ENCODE measurements at places on chromosomes 6 and 20. TPM values are rescaled to one million over a fixed set of nuclear protein-coding genes. Genes with fewer than 3 reads are reported as not detected.
A peak's percentile ranks its signal among the peaks of the same experiment; 100 is the strongest.

GRCh38 chr20:16548068-16548672 is 25.1 kb downstream of the KIF16B start:
- H3K27ac ChIP-seq, result no peak overlapping the region
- no peak for DNase-seq
- H3K4me1 ChIP-seq, result no peaks in the 10 kb centered on the region
- no peak overlapping the region for H3K4me3 ChIP-seq

DNA sequence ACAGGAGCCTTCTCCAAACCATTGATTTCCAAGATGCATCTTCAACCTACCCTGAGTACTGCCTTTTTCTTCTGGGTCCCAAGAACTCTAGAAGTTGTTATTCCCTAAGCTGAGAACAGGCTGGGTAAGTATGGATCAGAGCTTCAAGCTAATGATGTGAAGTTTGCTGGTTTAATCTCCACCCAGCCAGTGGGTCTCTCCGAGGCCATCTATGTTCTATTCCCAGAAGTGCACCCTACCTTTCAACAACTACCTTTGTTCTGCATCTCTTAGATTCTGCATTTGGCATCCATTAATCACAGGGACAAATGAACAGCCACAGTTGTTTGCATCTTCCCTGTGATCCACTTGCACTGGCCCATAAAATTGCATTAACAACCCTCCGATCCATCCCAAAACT is 246.2 kb downstream of the HIVEP2 start:
- no peak for DNase-seq
- H3K4me3 ChIP-seq, result no peak overlapping the region
- H3K36me3 ChIP-seq, result no peaks in the 10 kb centered on the region
- H3K4me1 ChIP-seq, result peaks cover 11% of the 10 kb centered on the region
- no peaks in the 10 kb centered on the region for H3K27me3 ChIP-seq
- no peak overlapping the region for H3K27ac ChIP-seq

GRCh38 chr20:52083627-52084232 is 107.8 kb downstream of the ZFP64 start:
- no peak overlapping the region for H3K4me3 ChIP-seq
- DNase-seq, result no peak
- no peak overlapping the region for H3K27ac ChIP-seq
- H3K36me3 ChIP-seq, result peaks cover 10% of the 10 kb centered on the region
- H3K27me3 ChIP-seq, result no peaks in the 10 kb centered on the region
- peaks cover 12% of the 10 kb centered on the region for H3K4me1 ChIP-seq

DNA sequence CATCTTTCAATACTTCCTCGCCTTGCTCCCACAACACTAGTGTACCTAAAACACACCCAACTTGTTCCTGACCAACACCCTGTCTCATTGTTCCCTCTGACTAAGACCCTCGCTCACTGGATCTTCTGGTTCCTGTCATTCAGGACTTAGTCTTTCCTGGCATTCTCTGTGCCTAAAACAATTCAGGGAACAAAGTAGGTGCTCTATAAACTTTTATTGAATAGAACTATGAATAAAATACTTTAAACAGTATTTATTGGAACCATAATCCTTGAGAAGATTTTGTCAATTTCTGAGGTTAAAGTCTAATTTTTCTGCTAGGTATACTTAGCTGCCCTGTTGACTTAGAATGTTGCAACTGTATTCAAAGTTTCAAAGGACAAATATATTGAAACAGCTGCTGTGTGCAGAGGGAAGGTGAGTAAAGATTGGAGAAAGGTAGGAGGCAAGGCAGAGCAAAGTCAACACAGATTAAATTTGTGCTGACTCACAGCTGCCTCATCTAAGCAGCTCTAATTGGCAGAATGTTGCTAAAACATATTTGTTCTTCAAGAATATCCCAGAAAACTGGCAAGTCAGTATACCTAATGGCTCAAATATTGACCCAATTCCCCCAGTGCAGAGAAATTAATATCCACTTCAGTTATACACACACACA is 37.6 kb downstream of the GSTA2 start:
- H3K27ac ChIP-seq, result no peak overlapping the region
- no peaks in the 10 kb centered on the region for H3K36me3 ChIP-seq
- H3K4me3 ChIP-seq, result no peak overlapping the region
- no peak for DNase-seq
- no peaks in the 10 kb centered on the region for H3K4me1 ChIP-seq

GRCh38 chr6:110547266-110547964 is 71.0 kb upstream of the SLC22A16 start:
- peaks cover 11% of the 10 kb centered on the region for H3K27me3 ChIP-seq
- no peak for DNase-seq
- no peaks in the 10 kb centered on the region for H3K36me3 ChIP-seq
- peaks cover 25% of the 10 kb centered on the region for H3K4me1 ChIP-seq

GRCh38 chr6:71411882-71412281 is 123.3 kb downstream of the OGFRL1 start:
- no peak overlapping the region for H3K27ac ChIP-seq
- H3K4me1 ChIP-seq, result peaks cover 4% of the 10 kb centered on the region

DNA sequence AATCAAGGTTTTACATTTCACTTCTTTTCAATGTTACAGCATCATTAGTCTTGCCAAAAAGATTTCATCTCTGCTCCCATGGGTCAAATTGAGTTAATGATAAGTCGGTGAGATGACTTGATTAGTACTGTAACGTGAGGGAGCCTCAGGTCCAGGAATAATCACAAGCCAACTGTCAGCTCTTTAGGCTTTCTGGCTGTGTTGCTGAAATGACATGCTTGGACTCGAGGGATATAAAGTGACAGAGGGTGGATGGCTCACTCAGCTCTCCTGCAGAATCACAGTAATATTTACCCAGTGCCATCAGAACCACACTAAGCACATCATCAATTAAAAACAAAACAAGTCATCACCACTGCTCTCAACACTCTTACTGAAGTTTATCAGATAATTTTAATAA is 196.2 kb upstream of the THEMIS start:
- H3K4me3 ChIP-seq, result no peak overlapping the region
- H3K4me1 ChIP-seq, result peaks cover 10% of the 10 kb centered on the region
- no peaks in the 10 kb centered on the region for H3K36me3 ChIP-seq

DNA sequence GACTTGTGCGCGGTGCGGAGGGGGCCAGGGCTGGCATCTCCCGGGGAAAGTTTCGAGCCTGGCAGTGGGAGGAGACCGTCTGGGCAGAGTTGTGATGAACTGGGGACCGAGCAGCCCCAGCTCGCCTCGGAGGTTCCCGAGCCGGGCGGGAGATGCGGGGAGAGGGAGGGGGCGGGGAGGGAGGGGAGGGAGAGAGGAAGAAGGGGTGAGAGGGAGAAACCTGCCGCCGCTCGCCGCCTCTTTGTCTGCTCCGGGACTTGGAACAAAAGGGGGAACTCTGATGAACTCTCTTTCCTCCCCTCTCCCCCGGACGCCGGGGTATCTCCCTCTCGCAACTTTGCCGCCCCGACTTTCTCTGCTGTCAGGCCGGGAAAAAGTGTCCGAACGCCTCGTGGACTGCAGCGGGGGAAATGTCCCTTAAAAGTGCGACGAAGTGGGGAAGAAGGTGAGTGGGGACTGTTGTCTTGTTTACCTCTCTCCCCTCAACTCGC is 72.7 kb downstream of the SOX4 start:
- H3K27ac ChIP-seq, result no peak overlapping the region
- H3K4me1 ChIP-seq, result peaks cover 16% of the 10 kb centered on the region
- no peak for DNase-seq
- H3K4me3 ChIP-seq, result peak overlapping the region; percentile 75
- H3K27me3 ChIP-seq, result peaks cover 65% of the 10 kb centered on the region

GRCh38 chr6:168416531-168416930 is 24.5 kb upstream of the SMOC2 start:
- H3K4me1 ChIP-seq, result no peaks in the 10 kb centered on the region
- no peak overlapping the region for H3K4me3 ChIP-seq
- DNase-seq, result no peak
- H3K27ac ChIP-seq, result no peak overlapping the region
- H3K36me3 ChIP-seq, result no peaks in the 10 kb centered on the region
- H3K27me3 ChIP-seq, result no peaks in the 10 kb centered on the region

- H3K27ac ChIP-seq, result peak overlapping the region; percentile 17
- H3K4me3 ChIP-seq, result no peak overlapping the region
- DNase-seq, result no peak
- H3K36me3 ChIP-seq, result peaks cover 48% of the 10 kb centered on the region
- no peaks in the 10 kb centered on the region for H3K27me3 ChIP-seq
Observed at GRCh38 chr6:44116641-44117382, 10.4 kb downstream of the MRPL14 start.

HLA-DPB1 gene
- 11.8 TPM for total RNA-seq

WDR27 gene
- total RNA-seq, result 35.0 TPM

VNN1 gene
- total RNA-seq, result not detected

Data from activated T-helper 2 cell treated with anti-CD3 and anti-CD28 coated beads, Interferon-gamma antibody, Interleukin-2, Interleukin-4, amounts not matched to agents 10 μg/mL and 5 μg/mL and 100 μg/mL, durations not matched to agents 14 hours and 24 hours and 36 hours (primary cell).